ENCODE measurements at places on chromosomes 4 and X.

- DNase-seq: no peak
Measured at GRCh38 chr4:120418146-120418545, 351.5 kb upstream of the MAD2L1 start.

DNA sequence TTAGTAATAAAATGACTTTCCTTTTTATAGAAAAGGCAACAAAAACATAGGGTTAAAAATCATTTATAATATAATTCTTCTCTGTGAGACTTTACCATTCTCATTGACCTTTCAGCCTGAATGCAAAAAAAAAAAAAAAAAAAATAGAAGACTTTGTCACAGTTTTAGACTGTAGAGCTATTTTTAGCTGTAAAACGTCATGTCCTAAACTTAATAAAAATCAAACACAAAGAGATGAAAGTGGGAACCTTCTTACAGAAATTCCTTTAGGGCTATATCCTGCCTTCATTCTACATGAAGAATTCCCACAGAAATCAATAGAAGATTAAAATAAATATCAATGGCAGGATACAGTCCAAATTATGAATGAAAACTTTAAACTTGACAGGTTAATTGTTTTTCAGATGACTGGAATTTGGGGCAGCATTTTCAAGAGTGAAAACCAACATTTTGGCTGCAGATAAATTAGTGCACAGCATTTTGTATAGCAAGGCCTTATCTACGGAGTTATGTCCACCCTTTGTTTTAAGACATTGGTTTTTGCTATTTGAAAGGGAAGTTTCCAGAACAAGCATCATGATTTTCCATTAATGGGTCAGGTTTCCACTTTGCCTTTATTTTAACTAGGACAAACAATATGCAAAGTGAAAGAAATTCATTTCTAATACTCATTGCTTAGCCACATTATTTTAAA is 219.5 kb downstream of the SPCS3 start:
- no peak for DNase-seq

DNA sequence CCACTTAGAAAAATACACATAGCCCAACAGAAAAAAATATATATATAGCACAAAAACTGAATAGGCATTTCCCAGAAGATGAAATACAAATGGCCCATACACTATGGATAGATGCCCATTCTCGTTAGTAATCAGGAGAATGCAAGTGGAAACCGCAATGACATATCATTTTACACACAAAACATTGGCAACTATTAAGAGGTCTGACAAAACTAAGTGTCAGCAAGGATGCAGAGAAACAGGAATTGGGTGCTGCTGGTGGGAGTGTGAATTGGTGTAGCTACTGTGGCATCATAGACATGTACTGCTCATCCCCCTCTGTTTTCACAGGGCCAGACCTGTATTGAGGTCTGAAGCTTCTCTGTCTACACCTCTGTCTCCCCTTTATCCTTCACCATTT is 320.0 kb downstream of the IDS start:
- DNase-seq: no peak

- DNase-seq: no peak
Measured at GRCh38 chr4:2798399-2799223, 5.7 kb downstream of the SH3BP2 start.

- DNase-seq: no peak
Measured at GRCh38 chr4:35189988-35190613, 1054.2 kb downstream of the ARAP2 start.

- DNase-seq: no peak
Measured at GRCh38 chr4:7806338-7807090, 133.1 kb downstream of the AFAP1 start.

DNA sequence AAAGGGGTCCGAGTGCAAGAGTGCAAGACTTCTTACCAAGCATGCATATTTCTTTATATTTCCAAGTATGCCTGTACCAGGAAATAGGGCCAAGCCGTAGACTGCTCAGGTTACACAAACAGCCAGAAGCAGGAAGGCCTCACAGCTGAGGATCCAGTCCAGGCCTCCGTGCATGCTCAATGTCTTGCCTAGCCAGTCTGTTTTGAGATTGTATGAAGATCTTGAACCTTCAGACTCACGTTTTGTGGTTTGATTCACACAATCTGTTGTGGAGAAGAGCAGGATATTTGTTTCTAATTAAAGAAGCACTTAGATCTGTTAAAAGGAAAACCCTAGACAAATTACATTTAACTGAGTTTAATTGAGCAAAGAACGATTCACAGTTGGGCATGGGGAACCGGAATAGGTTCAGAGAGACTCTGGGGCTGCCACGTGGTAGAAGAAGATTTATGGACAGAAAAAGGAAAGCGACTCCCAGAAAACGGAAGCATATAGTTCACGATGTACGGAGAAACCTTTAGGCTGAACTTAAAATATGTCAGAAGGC is 1.2 kb downstream of the MGST2 start:
- DNase-seq: peak; percentile 91

DNA sequence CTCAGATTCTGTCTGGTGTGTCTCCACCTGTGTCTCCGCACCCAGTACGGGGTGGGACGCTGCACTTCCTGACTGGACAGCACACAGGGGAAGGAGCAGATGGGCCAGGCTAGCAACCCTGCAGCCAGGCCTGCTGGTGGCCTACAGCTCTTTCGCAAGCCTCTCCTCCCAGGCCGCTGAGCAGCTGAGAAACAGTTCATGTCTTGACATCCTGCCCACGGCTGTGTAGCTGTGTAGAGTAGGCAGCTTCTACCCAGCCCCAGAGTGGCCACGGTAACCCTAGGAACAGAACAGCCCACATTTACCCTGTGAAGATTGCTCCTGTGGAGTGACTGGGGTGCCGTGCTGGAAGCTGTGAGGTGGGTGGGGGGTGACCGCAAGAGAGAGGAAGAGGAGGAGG is 38.9 kb downstream of the CCNQ start:
- peak; percentile 30 for DNase-seq

GRCh38 chr4:142687547-142688275 is 158.4 kb downstream of the INPP4B start:
- no peak for DNase-seq

GRCh38 chrX:151912221-151912620 is 468 bp upstream of the MAGEA4 start:
- DNase-seq: no peak

- DNase-seq: no peak
Measured at GRCh38 chr4:71110499-71110898, 117.0 kb downstream of the DCK start.

DNA sequence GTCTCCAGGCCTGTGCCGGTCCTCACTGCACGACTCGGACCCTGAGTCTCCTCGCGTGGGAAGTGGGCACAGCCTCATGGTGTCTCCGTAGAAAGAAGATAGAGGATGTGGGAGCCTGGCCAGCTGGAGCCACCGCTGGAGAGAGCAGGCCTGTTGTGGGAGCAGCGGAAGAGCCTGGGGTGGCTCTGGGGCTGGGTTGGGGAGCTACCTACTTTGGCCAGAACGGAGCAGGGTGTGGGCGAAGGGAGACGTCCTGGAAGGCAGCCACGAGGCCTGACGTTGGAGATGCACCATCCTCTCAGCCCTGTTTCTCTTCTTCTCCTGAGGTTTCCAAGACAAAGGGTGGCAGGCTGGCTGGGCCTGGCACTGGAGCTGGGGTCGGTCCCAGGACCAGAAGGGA is 93.8 kb downstream of the SORCS2 start:
- no peak for DNase-seq

- no peak for DNase-seq
Measured at GRCh38 chr4:141255016-141255415, 34.3 kb downstream of the ZNF330 start.

DNA sequence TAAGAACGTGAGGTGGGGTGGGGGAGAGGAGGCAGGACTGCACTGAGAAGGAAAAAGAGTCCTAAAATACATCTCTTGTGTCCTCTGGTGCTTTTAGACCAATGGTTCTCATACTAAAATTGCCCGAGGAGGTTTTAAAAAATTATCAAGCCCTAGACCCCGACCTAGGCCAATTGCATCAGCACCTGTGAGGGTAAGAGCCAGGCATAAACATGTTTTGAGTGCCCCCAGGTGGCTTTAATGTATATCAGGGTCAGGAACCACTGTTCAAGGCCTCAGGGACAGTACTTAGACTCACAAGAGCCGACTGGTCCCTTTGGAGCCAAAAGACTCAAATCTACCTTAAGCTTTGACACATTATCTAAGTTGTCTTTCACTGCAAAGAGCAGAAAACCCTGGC is 37.5 kb upstream of the TMEM150C start:
- no peak for DNase-seq

DNA sequence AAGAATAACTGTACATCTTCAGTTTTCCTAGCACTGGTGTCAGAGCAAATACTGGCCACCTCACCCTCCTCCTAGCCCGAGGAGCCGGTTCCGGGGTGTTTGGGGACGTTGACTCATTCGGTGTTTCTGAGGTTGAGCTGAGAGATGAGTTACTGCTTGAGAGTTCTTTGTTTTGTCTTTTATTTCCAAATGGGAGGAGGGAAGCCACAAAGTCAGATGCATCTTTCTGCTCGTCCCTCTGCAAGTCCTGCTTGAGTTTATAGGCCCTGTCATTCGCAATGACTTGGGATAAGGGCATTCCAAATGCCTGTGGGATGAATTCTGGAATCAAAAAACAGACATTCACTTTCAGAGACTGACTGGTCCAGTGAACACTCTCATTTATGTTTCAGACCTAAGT is 77.5 kb downstream of the HCCS start:
- DNase-seq: peak; percentile 48

GRCh38 chr4:8355306-8355705 is 85.2 kb downstream of the ACOX3 start:
- no peak for DNase-seq

GRCh38 chr4:75673959-75674328 is 733 bp upstream of the G3BP2 start:
- DNase-seq: peak; percentile 24

GRCh38 chr4:173317004-173317403 is 17.2 kb downstream of the HMGB2 start:
- DNase-seq: no peak

- peak; percentile 17 for DNase-seq
Measured at GRCh38 chrX:109199726-109200125, 282.2 kb downstream of the GUCY2F start.

DNA sequence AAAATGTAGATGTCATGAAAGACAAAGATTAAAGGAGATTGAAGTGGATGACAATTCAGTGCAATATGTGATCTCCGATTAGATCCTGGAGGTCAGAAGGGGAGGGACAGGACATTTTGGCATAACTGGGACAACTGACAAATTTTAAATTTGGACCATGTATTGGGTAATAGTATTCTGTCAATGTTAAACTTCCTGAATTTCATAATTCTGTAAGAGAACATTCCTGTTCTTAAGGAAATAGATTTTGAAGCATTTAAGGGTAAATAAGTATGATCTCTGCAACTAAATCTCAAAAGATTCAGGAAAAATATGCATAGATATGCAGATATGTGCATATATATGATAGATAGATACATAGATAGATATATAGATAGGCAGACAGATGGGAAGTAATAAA is 11.0 kb downstream of the ODAPH start:
- no peak for DNase-seq

GRCh38 chr4:102334624-102335023 is 10.7 kb downstream of the SLC39A8 start:
- DNase-seq: no peak

GRCh38 chr4:184957446-184958115 is 60.7 kb upstream of the HELT start:
- DNase-seq: no peak

DNA sequence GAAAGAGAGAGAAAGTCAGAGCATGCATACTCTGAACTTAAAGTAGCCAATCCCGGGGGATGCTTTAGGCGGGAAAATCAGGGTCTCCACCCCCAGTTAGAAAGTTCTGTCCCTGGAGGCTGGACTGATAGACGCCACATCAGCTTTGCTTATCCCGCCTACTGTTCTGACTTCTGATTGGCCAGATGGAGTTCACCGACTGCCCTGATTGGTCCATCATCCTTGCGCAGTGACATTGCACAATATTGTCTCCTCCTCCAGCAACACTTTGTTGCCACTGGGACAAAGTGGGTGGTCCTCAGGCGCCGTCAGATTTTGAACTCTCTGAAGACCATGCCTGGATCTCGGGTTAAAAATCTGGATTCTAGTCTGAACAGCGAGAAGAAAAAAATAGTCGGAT is 50.3 kb downstream of the SSX3 start:
- DNase-seq: no peak

- DNase-seq: no peak
Measured at GRCh38 chr4:142778900-142779299, 67.2 kb downstream of the INPP4B start.

DNA sequence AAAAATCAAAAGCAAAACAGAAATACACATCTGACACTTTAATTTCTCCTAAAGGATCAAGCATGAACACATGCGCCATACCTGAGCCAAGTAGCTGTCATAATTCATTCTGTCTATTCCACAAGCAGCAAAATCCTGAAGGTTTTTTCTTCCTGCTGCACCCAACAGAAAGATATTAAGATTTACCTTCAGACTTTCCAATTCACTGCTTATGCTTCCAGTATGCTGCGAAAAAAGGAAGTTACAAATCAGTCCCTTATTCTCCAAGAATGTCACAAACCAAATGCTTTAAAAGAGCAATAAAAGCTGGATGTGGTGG is 29.2 kb upstream of the FGFBP2 start:
- DNase-seq: no peak

DNA sequence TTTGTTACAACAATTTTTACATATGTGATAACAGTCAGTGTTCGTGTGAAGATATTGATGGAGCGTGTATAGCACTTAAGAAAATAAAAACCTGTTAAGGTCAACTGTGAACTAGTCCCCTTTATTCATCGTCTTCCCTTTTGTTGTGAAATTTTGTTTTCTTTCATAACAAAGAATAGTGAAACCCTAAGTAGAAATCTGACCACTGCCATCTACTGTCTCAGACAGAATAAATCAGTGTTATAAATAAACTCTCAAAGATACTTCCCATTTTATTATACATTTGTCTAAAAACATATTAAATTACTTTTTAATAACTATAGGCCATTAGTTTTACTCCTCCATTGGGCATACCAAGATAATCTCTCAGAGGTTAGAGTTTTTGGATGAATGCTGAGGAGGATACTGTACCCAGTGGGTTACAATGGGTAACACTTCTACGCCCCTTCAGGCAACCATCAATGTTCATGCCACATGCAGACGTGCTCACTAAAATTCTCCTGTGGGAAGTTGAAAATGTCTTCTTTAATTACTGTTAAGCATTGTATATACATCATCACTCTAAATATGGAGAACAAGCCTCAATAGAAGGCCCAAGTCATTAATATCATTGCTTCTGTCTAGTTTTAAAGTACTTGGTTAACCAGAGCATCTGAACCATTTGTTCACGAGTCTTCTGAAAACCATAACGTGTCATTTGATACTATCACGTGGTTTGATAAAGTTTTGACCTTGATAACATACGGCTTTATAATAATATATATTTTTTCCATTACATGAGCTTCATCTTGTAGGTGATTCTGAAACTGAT is 171.2 kb downstream of the TMA16 start:
- peak; percentile 1 for DNase-seq

DNA sequence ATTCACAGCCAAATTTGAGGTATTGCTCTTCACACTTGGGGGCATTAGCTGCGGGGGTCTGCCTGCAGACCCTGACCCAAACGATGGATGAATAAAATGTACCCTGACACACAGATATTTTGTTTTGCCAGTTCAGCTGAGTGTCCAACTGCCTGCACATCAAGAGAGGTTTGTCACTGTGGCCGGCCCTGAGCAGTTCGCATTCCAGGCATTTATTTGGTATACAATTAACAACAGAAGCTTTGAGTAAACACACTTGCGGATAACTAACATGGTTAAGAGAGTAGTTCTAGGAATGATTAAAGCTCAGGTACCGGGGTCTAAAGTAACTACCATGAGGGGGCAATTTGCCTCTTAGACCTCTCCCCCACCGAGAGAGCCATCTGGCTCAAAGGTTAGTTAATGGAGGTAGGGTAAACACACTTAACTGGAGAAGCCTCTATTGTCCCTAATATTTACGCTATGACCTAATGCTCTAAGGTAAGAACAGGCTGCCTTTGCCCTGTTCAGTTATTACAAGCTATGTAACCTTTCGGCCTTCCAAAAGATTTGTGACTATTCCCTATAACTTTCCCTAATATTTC is 162.0 kb downstream of the SNCA start:
- no peak for DNase-seq
